ENCODE measurements at places on chromosomes 7 and 10.

DNA sequence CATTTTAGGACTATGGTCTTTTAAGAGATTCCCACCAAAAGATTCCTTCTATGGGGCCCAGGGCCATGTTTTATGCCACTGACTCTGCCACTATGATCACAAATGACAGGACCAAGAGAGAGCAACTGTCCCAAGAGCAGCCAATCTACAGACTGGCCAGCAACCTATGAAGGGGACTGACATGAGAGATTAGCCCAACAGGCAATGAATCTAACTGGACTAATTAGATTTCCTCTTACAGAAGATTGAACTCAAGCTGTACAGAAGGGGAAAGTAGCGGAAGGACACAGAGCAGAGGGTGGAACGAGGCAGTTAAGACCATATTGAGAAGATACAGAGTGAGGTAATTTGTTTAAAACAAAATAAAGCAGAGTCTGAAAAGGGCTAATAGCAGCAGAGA, 25.8 kb downstream of the ZNF800 start:
- DNase-seq = no peak

DNA sequence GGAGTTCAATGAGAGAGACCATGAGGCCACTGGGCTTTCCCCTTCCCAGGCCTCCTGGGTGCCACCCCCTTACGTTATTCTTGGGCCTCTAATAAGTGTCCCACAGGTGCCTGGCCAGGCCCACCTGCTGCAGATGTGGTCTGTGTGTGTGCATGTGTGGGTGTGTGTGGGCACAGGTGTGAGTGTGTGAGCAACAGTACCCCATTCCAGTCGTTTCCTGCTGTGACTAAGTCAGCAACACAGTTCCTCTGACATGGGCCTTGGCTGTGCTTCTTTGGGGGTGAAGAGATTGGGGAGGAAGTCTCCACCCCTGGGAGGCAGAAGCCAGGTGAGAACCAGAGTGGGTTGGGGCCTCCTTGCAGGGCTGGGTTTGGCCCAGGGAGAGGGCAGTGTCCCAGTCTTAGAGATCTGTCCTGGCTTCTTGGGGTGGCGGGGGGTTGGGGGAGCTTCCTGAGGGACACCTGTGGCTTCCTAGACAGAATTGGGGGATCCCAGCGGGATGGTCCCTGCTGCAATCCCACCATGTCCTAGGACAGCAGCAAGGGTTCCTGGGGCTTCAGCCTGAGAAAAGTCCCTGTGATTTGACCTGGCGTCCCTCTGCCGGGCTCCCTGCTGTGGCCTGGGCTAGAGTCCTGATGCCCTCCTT, 4.1 kb upstream of the PILRB start:
- DNase-seq = no peak

- DNase-seq = no peak
Observed at GRCh38 chr7:114086537-114086913, 167.7 kb upstream of the PPP1R3A start.

- DNase-seq = no peak
Observed at GRCh38 chr7:78514634-78515033, 716.1 kb downstream of the PHTF2 start.

- DNase-seq = no peak
Observed at GRCh38 chr7:7808156-7808555, 89.7 kb upstream of the RPA3 start.

DNA sequence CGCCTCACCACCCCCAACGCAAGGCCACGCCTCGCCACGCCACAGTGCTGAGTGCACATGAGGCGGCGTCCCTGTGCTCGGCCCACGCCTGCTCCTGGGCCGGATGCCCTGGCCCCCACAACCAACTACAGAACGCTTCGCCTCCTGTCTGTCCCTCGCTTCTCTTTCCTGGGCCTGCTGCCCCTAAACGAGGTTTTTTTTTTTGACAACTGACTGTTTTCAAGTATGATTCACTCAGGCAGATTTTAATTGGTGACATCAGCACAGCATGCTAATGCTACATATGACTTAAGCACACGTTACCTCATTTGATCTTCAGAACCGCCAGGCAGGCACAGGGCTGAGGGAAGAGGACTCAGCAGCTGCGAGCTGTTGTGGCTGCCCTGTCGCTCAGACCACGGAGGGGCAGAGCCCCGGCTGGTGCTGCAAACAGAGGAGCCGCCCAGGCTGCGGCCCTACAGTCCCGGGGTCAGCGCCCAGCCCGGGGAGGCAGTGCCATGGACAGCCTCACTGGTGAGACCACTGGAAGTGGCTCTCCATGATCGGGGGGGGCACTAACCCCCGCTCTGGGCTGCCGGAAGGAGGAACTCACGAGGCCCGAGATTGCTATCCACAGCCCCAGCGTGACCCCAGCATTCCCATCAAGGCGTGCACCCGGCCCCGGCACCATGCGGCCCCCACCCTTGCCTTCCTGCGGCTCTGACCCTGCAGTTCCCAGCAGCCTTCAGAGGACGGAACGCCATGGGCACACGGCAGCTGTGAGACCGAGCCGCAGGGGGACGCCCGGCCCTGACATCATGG, 212.8 kb downstream of the MAD1L1 start:
- no peak for DNase-seq

DNA sequence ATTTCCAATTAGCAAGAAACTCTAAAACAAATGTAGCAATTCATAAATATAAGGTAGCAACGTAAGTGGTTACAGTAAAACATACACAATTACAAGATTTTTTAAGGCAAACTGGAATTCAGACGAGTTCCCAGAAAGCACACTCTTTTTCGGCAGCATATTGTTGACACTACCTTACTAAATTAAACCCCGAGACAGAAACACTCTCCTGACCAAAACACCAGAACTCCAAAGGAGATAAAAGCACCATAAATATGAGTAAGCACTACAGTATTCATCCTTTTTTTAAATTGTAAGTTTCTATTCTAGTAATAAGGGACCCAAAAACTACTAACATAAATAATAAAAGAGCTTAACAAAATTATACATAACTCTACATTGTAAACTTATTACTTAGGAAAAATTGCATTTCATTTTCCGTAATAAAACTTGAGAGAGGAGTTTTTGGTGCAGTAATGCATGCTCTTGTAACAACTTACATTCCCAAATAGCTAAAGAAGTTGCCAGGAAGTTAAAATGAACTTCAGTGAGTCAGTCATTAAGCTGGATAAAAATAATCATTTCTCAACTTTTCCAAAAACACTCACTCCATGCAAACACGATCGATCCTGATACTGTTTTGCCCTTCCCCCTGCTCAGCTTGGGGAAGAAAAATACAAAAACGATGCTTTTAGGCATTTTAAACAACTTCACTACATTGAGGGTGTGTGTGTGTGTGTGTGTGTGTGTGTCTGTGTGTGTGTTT, 2.0 kb downstream of the PIP4K2A start:
- no peak for DNase-seq

GRCh38 chr7:27116031-27116961, 13.8 kb upstream of the HOXA2 start:
- no peak for DNase-seq

DNA sequence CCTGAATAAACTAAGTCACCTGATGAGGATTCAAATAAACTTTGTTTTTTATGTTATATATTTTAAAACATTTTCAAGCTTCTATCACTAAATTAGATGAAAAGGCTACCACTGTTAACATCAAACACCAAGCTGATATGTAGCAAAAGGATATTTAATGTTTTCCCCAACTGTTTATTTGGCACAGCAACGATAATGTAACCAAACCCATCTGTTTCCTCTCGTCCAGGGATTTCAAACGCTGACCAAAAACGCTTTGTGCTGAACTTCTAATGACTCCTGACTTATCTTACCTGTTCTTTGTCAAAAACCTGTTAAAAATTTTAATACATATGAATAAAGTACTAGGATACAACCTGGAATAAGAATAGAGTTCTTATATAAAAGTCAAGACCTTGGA, 30.5 kb downstream of the DCLRE1A start:
- no peak for DNase-seq

GRCh38 chr10:110170142-110170971, 37.0 kb upstream of the MXI1 start:
- no peak for DNase-seq

DNA sequence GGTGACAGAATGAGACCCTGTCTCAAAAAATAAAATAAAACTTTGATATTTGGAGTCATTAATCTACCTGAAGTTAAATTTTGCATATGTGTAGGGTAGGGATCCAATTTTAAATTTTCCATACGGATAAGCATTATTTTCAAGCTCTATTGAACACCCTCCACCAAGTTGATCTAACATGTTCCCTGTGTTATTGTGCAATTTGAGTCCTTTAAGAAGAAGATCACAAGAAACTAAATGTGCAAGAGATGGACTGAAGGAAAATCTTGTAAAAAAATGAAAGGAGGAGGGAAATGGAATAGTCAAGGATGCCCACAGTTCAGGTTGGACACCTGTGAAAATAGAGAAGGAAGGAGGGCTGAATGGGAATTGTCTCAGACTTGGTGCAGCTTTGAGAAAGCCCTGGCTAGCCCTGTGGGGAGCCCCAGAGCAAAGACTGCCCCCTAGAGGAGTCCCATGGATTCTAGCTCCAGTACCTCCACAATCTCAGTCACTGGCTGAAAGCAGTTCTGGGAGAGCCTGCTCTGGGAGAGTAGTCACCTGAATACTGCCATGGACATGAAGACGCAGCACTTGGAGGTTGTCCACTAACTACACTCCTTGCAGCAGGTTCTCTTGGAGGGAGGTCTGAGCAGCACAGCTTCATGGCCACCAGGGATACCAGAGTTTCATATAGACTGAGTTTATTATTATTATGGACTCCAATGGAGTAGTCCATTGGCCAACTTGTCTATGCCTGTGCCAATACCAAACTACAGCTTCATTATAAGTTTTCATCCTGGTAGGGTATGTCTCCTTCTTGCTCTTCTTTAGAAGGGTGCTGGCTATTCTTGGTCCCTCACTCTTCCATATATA, 5.7 kb upstream of the TIAL1 start:
- no peak for DNase-seq

DNA sequence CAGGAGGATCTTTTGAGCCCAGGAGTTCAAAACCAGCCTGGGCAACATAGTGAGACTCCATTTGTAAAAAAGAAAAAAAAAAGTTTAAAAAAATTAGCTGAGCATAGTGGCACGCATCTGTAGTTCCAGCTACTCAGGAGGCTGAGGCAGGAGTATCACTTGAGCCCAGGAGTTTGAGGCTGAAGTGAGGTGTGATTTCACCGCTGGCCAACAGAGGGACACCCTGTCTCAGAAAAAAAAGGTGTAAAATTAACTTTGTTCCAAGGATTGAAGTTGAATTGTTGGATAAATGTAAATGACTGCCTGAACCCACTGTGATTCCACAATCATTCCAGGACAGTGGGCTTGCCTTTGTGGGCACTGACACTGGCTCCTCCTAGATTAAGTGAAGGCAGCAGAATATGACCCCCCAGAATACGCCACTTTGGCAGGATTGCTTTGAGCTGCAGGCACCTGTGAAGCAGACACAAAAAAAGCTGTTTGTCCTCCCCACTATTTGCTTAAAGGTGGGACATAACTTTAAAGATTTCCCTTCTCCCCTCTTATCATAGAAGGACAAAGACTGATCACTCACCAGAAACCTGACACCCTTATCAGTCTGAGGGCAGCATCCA, 57.2 kb upstream of the FOXI2 start:
- no peak for DNase-seq

DNA sequence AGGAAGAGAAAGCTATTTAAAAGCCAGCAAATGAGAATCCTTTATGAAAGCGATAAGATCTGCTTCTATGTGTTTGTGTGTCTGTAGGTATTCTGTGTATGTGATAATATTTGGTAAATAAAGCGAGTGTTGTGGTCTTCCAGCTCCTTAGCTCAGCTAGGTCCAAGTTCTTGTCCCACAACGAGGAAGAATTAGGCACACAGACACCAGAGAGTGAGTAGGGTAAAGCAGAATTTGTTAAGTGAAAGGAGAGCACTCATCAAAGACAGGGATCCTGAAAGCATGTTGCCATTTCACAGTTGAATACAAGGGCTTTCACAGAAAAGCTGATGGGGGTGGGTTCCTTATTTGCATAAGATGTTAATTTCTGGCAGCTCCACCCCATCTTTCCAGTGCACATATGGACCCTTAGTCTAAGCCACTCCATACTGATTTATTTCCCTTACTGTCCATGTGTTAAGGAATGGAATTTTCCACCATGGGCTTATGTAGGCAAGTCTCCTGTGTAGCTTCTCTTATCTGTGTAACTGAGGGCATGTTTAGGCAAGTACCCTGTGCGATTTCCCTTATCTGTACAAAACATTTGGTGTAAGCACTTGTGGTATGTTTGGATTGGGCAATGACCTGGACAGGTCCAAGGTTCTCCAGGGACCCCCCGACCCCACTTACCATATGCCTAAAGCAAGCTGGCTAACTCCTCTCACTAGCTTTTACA, 165.9 kb upstream of the VIPR2 start:
- no peak for DNase-seq

DNA sequence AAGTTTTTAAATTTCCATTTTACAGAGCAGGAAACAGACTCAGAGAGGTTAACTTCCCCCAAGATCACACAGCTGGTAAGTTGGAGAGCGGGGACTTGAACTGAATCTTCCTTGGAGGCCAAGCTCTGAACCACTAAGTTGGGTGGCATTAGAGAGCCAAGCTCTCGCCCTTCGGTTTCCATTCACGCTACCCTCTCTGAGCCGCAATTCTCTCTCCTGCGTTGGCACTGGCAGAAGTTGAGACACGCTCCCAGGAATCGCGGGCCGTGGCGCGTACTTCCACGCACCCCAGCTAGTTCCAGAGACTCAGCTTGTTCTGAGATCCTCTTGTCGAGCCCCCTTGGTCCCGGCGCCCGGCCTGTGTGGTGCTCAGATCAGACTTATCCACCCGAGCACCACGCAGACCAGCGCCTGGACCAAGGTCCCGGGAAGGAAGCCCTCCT, 29.3 kb upstream of the VAX1 start:
- no peak for DNase-seq

- no peak for DNase-seq
Observed at GRCh38 chr7:29435167-29435566, 128.5 kb upstream of the PRR15 start.

DNA sequence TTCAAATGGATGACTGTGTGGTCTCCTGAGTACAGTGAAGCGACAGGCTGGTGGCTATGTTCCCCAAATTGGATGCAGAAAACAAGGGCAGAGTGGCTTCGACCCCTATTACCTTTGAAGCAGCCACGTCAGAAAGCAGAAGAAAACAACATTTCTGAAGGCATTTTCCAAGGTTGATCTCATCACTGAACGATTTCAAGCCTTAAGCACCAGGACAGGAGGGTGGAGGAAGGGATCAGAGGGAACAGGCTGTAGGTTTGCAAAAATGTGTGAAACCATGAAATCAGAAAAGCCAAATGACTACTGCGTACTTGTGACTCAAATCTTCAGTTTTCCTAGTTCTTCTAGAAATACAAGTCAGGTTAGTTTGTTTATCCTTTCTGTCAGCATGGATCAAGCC, 181.0 kb upstream of the TMEM106B start:
- no peak for DNase-seq

DNA sequence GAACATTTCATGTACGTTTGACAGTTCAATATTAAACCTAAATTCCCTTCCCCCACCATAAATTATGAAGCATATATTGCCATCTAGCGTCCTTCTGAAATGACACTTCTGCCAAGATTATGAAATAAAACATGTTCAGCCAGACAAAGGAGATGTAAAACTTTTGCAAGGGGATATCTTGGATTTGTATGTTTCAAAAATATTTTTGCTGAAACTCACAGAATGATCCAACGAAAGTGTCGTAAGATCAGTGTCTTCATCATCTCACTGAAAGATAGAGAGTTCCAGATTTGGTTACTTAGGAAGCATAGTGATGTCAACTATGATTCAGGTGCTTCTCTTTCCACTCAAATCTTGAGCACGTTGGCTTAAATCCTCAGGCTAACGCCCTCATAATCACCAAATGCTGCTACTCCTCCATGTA, 904.3 kb downstream of the XPNPEP1 start:
- DNase-seq = no peak
